ENCODE measurements at places on chromosomes 7 and 10.

DNA sequence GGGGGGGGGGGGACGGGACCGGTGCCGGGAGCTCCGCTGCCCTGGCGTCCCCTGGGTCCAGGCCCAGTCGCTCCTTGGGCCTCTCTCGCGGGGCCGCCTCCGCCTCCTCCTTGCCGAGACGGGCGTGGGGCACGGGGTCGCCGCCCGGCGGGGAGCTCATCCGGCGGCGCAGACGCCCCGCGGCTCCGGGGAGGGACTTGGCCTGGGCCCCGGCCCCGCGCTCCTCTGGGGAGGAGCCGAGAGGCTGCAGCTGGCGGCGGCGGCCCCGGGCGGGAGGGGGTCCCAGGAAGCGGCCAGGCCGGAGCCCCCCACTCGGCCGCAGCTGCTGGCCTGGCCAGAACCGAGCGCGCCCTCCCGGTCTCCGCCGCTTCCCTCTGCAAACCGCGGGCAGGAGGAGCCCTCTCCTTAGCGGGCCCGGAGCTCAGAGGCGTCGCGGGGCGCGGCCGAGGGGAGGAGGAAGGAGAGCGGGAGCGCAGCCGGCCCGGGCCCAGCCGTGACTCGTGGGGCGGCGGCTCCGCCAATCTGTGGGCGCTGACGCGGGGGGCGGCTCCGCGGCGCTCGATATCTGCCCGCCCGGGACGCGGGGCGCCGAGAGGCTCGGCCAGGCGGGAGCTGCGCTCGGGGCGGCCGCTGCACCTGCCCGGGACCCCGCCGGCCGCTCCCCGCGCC lies at the start of gene FAM20C:
TSS of gene FAM20C (plus strand) at position 591 of the 669 bp plus-strand sequence. CDS start 629 bp downstream, outside the sequence.
- DNase-seq, result peak; percentile 88

GRCh38 chr7:50307368-50308032 lies 3.0 kb downstream of the IKZF1 start:
- no peak for DNase-seq

DNA sequence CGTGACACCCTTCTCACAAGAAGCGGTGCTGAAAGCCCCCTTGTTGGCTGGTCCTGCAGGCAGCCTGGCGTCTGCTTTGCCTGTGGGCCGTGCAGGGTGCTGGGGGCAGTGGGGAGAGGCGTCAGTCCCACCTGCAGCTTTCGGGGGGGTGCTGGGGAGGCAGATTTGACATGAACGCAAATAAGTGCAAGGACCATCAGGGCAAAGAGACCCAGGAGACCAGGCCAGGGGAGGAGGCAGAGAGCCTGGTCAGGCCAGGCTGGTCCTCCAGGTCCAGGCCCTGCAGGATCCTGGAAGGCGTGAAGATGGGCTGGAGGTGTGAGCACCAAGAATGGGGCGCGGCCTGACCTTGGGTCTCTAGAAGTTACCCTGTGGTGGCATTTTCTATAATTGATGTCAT lies 81.6 kb downstream of the MGMT start:
- no peak for DNase-seq

DNA sequence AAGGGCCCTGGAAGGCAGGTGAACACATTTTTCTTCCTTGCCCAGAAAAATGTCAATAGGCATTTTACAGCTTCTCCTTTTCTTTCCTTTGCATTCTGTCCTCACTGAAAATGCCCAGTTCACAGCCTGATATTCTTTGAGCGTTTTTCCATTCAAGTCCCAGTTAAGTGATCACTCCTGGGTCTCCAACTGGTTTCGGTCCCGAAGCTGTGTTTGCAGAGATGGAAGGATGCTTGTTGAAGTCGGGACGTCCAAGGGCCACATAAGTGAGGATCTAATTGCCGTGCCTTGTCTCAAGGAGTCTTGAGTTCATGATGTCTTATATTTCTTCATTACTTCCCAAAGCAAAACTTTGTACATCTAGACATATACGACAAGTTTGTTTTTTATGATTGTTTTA lies 208.7 kb upstream of the PRKCQ start:
- no peak for DNase-seq

DNA sequence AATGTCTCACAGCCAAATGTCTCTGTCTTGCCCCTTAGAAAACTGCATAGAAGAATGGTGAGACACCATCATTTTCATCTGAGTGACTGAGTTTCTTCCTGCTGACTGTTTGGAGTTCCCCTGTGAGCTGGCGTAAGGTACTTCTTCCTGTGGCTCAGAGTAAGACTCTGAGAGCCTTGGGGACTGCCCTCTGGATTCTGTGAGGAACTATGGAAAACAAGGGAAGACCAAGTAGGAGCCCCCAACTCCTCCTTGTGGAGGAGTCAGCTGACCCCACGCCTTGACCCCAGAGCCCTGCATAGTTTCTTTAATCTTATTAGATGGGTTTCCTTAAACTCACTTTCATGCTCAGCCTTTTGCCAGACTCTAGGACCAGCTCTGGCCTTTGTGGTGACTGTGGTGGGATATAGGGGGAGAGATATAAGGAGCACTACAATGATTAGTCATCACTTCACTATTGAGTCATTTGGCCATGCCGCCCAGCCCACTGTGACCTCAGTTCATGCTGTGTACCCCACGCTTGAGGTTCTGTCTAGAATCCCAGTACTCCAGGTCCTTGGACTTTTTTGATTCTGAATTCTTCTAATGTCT lies 51.8 kb upstream of the FAM133B start:
- DNase-seq, result no peak

DNA sequence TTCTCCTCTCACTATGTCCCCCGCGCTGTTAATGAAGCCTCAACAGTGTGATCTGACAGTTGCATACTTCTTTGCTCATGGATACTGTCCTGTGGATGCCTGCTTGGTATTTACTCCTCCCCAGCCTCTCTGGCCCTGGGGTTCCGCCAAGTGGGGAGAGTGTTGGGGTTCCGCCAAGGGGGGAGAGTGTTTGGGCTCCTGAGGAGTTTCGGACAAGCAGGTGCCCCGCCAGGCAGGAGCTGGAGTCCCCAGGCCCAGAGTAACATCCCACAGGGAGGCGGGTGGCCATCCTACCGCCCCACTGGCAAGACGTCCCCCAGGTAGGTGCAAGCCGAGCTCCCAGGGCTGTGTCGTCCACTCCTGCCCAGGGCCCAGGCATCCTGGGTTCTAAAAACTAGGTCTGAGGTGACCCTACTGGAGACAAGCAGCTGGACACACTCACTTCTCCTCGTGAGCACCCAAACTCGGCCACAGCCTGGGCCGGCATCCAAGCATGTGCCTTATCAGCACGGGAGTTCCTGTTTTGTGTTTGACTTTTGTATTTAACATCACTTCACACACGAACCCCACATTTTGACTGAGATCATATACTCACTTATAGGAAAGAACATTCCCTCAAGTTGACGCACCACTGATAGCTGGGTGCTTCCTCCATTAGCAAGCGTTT lies 34.2 kb downstream of the CAMK2B start:
- DNase-seq, result no peak

- DNase-seq, result no peak
Observed at GRCh38 chr7:5754981-5755599, 26.4 kb downstream of the RNF216 start.

GRCh38 chr7:69837387-69838068 lies 239.3 kb downstream of the AUTS2 start:
- DNase-seq, result no peak

GRCh38 chr7:129790136-129790535 lies 162.6 kb downstream of the UBE2H start:
- DNase-seq, result no peak

- DNase-seq, result no peak
Observed at GRCh38 chr7:113159746-113160339, 41.5 kb upstream of the SMIM30 start.

- DNase-seq, result peak; percentile 77
Observed at GRCh38 chr10:6151087-6151977, 51.4 kb upstream of the PFKFB3 start.

DNA sequence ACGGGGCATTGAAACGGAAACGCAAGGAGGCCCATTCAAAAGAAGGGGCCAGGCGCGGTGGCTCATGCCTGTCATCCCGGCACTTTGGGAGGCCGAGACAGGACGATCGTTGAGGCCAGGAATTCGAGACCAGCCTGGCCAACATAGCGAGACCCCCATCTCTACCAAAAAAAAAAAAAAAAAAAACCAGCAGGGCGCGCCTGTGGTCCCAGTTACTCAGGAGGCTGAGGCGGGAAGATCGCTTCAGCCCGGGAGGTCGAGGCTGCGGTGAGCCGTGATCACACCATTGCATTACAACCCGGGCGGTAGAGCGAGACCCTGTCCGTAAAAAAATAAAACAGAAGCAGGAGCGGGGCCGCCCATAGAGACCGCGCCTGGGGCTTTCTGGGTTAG lies 396 bp downstream of the PSMG3 start:
- DNase-seq, result no peak

DNA sequence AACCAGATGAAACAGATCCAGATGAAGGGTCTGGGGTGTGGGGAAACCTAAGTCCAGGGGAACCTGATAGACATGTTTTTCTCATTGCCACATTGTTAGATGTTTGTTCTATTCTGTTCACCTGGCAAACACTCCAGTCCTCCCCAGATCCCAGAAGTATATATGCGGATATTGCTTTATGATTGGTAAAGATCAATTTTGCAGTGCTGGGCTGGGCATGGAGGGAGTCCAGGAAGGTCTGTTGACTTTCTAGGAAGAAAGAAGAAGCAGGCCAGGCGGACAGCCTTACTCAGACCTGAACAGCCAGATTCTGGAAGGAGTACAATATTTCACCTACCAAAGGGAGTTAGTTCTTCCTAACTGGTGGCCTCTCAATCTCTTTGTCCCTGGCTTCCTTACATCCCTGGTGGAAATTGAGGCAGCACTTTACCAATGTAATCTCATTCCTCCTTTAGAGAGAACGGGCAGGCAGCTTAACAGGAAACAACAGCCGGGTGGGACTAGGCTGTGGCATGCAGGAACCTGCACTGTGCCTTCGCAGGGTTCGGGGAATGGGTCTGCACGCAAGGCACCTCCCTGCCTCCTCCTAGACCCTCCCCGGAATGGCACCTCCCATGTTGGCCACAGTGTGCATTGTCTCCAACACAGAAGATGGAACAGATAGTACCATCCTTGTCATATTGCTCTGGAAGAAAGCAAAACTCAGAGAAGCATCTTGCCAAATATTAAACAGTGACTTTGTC lies 930 bp downstream of the GIMAP6 start:
- DNase-seq, result no peak

- no peak for DNase-seq
Observed at GRCh38 chr7:43691611-43692010, 37.7 kb downstream of the COA1 start.

GRCh38 chr7:7795630-7796121 lies 77.3 kb upstream of the RPA3 start:
- DNase-seq, result no peak

DNA sequence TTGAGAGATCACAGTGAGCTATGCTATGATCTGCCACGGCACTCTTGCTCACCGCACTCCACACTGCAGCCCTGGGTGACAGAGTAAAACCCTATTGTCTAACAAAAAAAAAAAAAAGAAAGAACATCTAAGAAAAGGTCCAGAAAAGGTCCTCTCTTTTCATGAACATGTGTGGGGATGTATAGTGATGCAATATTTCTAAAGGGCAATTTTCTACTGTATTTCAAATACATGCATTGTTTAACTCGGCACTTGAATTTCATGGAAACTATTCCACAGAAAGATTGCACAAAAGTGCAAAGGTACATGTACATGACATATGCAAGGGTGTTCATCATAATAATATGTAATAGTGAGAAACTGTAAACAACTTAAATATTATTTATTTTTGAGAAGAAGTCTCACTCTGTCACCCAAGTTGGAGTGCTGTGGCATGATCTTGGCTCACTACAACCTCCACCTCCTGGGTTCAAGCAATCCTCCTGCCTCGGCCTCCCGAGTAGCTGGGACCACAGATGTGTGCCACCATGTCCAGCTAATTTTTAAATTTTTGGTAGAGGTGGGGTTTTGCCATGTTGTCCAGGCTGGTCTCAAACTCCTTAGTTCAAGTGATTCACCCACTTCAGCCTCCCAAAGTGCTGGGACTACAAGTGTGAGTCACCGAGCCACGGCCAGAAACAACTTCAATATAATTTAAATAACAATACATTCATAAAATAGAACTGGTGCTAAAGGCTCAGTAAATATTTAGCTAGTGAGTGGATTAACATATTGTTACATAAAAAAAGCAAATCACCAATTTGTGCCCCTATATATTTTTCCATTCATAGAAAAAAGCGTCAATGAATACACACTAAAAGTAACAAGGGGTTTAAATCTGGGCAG lies 1.3 kb upstream of the PPRC1 start:
- DNase-seq, result no peak

All from anterior cingulate cortex (tissue), 58 donors.